Posterior cingulate gyrus (tissue), 11 donors: ENCODE measurements at places on chromosomes 12 and 14.

DNA sequence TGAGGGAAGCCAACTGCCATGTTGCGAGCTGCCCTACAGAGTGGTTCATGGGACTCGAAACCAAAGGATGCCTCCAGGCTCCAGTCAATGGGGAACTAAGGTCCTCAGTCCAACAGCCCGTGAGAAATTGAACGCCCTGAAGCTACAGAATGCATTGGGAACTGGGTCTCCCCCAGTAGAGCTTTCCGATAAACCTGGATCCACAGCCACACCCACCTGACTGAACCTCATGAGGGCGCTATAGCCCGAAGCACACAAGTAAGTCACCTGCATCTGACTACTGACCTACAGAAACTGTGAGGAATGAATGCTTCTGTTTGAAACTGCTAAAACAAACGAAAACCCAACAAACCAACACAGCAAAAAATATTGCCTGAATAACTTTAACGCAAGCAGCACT, 1297.7 kb downstream of the AACS start:
- DNase-seq: no peak

GRCh38 chr14:86027144-86027543, 497.2 kb downstream of the FLRT2 start:
- no peak for DNase-seq

- no peak for DNase-seq
Measured at GRCh38 chr12:68111995-68112394, 47.5 kb downstream of the IFNG start.

DNA sequence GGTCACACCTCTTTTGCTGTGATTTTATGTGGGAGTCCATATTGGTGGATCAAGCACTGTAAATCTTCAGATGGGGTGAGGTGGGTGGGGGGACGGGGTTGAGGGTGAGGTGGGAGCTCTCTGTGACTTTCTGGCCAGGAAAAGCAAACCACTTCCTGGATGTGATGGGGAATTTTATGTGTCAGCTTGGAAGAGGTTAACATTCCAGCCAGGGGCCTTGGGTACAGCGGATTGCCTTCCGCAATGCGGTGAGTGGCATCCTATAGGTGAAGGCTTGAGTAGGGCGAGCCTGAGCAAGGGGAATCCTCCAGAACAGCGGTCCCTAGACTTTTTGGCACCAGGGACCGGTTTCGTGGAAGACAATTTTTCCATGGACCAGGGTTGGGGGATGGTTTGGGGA, 36.2 kb downstream of the DLK1 start:
- DNase-seq: no peak

DNA sequence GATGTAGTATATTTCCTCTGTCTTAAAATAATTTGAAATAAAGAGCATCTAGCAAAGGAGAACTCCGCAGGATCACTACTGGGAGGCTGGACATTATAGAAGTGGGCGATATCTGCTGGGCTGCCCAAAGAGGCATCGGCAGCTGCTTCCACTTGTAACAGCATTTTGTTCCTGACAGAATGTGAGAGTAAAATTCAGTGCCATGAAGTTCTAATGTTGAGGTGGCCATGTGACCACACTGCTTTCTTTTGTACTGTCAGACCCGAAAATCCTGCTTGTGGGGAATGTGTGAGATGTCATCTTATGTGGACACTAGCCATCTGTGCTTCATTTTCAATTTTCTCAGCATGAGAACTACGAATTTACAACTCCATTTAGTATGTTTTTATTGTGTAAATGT, 151.9 kb downstream of the ACSS3 start:
- no peak for DNase-seq

DNA sequence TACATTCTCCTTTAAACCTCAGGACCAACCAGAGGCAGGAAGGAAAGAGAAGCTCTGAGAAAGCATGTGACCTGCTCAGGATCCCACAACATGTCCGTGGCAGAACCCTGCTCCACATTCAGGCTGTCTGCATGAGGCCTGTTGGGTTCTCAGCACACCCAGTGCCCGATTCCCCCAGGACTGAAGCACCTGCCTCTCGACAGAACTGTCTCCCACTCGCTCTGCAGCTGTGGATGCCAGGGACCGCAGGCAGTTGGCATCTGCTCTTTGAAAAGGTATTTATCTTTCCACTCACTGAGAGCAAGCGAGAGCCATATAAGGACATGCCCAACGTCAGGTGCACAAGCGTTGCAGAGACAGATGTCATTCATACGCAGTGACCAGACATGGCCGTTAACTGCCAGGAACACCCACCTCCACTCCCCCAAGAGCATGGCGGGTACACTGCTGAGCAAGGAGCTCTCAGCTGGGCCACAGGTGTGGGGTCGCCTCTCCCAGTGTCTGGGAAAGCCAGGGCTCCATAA, 18.9 kb downstream of the PITPNM2 start:
- no peak for DNase-seq
